ENCODE measurements at places on chromosomes 6 and 20.

DNA sequence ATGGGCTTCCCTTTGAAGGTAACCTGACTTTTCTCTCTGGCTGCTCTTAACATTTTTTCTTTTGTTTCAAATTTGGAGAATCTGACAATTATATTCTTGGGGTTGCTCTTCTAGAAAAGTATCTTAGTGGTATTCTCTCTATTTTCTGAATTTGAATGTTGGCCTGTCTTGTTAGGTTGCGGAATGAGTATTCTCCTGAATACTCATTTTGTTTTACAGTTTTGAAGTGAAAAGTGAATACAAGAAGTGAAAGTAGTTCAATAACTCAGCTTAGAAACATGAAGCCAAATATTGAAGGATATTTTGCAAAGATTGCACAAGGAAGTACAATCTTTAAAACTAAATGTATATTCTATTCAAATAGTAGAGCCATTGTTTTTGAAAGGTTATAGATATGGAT is 120.2 kb upstream of the MAP3K4 start:
- DNase-seq, result no peak

GRCh38 chr6:169160091-169160854 is 93.4 kb downstream of the THBS2 start:
- DNase-seq, result no peak

DNA sequence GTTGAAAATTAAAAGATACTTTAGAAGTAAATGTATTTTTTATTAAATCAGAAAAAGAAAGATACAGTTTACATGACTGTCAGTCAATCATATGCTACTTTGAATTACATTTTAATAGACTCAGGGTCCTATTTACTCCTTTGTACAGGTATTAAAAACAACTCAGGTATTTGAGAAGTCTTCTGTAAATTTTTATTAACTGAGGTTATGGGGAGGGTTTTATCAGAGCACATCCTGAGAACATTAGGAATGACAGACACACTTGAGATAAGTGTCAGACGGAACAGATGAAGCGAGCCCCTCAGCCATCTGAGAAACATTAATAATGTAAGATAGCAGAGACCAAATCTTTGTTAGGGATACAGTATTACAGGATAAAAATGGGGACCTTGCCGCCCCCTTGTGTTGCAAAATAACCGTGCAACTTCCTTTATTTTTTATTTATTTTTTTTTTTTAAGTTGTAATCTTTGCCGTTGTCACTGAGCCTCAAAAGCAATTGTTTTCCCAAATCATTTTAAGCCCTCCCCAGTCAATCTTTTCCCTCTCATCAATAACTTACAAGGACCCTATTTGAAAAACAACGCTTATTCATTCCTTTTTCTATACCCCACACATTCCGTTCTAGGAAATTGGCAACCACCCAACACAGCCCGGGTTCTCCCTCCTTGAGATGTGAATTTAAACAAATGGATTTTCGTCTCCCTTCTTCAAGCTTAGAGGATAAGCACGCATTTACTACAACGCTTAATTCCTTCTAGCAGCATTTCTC is 126.7 kb downstream of the BCAS1 start:
- DNase-seq, result no peak

GRCh38 chr20:20303742-20304141 is 64.2 kb upstream of the INSM1 start:
- no peak for DNase-seq

DNA sequence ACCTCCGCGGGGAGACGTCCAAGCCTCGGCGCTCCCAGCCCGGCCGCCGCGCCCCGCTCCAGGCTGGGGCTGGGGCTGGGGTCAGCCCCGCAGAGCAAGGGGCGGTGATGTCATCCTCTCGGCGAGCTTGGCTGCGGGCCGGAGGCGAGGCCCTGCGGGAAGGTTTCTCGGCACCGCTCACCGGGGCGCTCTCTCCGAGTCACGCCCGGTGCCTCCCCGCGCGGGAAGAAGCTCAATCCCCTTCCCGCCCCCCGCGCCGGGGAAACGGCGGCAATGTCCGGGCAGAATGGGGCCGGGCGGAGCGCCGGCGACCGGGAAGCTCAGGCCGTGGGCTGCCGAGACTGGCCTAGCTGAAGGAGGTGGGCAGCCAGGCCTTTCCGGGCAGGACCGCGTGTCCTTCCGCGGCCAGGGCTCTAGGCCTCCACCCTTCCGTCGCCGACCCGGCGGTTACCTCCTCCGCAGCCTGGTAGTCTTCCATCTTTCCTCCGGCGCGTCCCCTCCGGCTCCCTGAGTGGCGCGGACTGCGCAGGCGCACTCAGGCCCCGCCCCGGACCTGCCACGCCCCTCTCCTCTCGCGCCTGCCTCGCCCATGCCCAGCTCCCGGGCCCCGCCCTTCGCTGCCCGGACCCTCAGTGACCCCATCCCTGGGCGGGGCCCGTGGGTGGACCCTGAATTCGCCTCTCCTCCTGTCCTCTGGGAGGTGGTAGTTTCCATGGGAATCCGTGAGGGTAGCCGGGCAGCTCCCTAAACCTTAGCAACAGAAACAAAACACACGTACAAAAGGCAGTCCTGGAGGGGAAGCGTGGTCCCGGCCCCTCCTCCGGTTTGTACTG is at the start of gene DYNLT1:
Gene DYNLT1, minus strand, starts transcription at position 513 of the 833 bp plus-strand sequence. Its CDS starts 35 bp downstream, at position 478.
- peak; percentile 71 for DNase-seq

DNA sequence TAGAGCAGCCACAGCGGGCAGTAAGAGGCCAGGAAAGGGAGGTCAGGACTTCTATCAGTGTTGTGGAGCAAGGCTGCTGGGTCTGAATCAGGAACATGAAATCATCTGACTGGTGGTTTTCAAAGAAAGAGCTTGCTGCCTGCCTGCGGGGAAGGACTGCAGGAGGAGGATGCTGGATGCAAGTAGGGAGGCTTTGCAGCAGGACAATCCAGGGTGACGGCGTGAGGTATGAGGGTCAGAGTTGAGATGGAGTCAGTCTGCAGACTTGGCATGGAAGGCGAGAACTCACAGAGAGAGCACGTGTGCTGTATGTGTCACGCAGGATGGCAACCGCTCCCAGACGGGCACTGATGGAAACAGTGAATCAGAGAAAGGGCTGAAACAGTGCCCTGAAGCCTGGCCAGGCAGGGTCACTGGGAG is 59.2 kb upstream of the CD93 start:
- no peak for DNase-seq

DNA sequence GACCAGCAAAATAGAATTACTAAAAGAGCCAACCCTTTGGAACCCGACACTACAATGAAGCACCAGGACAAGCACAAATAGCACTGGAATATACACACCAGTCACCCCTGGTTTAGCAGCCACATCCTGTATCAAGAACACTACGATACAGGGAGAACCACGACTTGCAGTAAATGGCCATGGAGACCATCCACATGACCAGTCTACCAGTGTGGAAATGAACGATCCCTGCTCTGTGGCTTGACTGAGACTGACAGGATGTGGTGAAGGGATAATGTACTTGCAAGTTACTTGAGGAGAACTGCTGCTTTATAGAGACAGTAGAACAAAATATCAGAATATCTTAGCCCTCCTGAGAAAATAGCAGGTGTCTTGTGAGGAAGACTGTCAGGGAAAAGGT is 169.6 kb downstream of the COL9A1 start:
- DNase-seq, result no peak

- no peak for DNase-seq
These were observed 17.7 kb downstream of the COL9A1 start for GRCh38 chr6:70285201-70285600.

GRCh38 chr6:13484138-13484708 is 3.2 kb downstream of the GFOD1 start:
- DNase-seq, result no peak

GRCh38 chr6:146341493-146342230 is 202.0 kb upstream of the RAB32 start:
- no peak for DNase-seq

GRCh38 chr6:167401525-167402194 is 76.8 kb downstream of the TTLL2 start:
- no peak for DNase-seq

- DNase-seq, result no peak
These were observed 259.2 kb downstream of the PRKN start for GRCh38 chr6:162468326-162468725.

GRCh38 chr6:51533962-51534361 is 553.5 kb downstream of the PKHD1 start:
- DNase-seq, result no peak

DNA sequence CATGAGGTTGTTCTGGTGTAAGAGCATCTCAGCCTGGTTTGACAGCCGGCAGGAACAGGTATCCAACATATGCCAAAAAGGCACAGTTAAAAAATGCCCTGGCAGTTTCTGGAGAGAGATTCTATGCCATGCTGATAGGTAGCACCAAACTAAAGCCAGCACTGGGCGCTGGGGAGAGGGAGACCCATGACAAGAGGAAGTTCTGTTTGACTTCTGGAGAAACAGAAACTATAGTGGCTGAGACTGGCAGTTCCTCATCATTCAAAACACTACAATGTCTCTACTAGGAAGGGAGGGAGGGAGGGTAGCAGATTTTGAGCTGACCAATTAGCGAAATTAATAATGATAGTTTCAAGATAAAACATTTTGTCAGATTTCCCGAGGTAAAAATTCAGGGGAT is 174.1 kb downstream of the ADAT2 start:
- no peak for DNase-seq

GRCh38 chr6:170584954-170585498 is 589 bp upstream of the PDCD2 start:
- DNase-seq, result no peak

- no peak for DNase-seq
These were observed 39.7 kb upstream of the SUPT3H start for GRCh38 chr6:45417436-45417835.

- DNase-seq, result no peak
These were observed 18.9 kb downstream of the NHSL1 start for GRCh38 chr6:138480279-138480949.

DNA sequence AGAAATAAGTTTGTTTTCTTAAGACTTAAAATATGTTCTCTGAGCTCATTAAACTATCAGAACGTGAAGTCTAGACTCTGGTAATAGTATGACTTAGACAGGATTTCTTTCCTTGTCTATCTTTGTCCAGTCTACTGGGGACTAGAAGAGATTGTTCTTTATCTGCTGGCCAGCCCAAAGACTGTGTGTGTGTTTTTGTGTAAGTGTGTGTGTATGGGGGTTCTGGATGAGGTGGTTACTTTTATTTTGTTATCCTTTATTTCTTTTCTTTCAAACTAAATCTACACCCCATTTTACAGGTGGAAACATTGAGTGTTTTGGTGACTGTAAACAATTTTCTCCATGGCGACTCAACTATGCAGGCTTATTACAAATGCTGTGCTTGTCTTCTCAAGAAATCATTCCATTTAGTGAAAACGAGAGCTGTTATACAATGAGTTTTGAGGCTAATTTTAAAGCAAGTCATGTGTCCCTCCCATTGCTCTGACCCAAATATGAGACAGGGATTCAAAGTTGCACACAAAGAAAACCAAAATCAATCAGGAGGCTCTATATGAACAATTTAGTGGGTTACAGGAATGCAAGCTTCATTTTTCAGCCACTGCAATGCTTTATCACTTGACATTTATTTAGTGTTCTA is 97.6 kb downstream of the ELOVL5 start:
- no peak for DNase-seq

GRCh38 chr20:5987383-5987782 is 36.9 kb downstream of the MCM8 start:
- DNase-seq, result no peak

- DNase-seq, result no peak
These were observed 161.0 kb downstream of the KHDC1L start for GRCh38 chr6:73064266-73064665.

DNA sequence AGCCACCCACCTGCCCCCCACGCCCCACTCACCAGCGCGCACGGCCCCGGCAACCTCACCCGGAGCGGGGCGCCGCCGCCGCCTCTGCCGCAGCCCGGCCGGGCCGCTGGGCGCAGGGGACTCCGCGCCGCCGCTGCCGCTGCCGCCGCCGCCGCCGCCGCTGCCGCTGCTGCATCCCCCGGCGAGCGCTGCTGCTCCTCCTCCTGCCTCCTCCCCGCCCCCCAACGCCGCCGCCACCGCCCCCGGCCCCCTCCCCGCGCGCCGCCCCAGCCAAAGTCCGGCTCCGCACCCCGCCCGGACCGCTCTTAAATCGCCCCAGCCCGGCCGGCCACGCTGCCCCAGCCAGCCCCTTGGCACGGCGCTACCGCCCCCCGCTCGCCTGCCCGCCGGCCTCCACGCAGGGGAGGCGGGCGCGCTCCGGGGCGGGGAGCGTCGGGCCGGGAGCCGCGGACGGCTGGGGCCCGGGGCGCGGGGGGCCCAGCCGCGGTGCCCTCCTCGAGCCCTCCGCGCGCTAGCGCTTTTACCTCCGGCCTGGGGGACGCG is at the start of gene SULF2:
Gene SULF2, minus strand, starts transcription at position 171 of the 543 bp plus-strand sequence. CDS start 28,118 bp downstream, outside the sequence.
- no peak for DNase-seq

- DNase-seq, result no peak
These were observed 25.0 kb upstream of the BRPF3 start for GRCh38 chr6:36171573-36171972.

GRCh38 chr6:87724983-87725811 is 23.2 kb upstream of the AKIRIN2 start:
- no peak for DNase-seq

DNA sequence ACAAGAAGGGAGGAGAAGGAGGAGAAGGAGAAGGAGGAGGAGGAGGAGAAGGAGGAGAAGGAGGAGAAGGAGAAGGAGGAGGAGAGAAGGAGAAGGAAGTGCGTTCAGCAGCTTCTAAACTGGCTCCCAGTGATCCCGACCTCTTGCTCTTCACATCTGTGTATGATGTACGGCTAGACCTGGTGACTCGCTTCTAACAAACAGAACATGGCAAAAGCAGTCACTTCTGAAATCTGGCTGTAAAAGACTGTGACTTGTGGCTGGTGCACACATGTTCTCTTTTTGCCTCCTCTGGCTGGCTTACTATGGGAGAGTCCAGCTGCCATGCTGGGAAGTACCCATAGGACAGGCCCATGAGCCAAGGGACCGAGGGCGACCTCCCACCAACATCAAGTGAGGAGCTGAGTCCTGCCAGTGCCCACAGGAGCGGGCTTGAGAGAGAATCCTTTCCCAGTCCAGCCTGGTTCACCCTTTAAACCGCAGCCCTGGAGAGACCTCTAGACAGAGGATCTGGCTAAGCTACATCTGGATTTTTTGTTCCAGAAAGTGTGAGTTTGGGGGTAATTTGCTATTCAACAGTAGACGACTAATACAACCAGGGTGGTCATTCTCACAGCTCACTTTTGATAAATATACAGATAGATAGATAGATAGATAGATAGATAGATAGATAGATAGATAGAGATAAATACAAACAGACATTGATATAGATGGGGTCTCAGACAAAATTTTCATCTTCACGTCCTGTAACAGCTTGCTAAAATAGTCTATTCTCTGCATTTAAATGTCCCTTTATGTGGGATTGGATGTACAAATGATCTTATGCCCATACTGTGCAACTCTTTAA is 42.3 kb downstream of the RPP40 start:
- no peak for DNase-seq

Data from NCI-H1694 treated with DMSO at 0.1 percent for 48 hours (cell line).